T-helper 17 cell (primary cell): ENCODE measurements at places on chromosomes 3 and 15.

- DNase-seq, result no peak
Measured at GRCh38 chr3:119647171-119647570, 13.2 kb downstream of the POPDC2 start.

DNA sequence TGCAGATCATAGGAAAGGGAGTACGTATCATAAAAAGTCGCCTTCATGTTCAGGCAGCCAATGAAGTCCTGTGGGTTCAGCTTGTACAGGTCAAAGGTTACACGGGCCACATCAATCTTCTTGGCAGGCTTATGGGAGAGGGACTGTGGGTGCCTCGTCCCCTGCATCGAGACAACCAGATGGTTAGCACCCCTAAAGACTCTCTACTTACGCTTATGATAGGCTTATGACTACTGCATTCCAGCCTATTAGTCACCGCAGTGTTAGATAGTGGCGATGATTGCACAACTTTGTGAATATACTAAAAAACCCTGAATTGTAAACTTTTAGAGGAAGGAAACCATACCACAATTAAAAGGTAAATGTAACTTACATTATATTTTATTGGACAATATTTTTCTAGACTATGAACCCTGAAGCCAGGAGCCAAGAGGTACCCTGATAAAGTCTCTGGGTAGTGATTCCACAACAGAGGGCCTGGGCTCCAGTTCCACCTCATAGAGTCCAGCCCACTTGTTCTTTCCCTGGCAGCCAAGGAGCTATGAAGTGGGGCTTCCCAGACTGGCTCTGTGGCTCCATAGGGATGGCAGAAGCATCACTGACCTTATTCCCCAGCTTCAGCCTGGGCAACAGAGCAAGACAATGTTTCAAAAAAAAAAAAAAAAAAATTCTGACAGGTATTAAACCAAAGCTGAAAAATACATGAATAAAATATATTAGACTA is 2.5 kb upstream of the FANCD2 start:
- no peak for DNase-seq

DNA sequence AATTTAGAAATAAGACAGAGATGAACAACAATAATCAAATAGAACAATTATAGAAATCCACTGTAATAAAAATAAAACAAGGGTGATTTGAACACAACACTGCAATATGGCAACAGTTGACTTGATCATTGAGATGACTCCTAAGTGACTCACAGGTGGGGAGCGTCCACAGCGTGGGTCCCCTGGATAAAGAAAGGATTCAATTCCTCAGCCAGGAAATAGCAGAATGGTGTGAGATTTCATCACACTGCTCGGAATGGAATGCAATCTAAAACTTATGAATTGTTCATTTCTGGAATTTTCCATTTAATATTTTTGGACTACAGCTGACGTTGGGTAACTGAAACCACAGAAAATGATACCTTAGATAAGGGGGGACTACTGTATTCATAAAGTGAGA is 82.0 kb downstream of the CNTN3 start:
- DNase-seq, result no peak

DNA sequence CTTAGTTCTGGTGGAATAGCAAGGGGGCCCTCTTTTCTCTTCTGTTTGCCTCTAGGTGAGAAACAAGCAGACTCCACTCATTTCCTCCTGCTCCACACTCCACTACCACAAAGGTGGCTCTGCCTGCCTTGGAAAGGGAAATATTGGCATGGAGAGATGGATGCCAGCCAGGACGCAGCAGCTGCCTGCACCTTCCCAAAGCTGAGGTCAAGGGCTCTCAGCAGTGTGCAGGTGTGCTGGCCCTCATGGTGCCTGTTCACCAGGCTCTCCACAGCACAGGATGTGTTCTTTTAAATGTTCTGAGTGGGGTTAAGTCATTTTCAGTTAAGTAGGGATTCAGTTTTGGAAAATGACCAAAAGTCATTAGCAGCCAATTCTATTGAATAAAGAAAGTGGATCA is 211.2 kb upstream of the STRIT1 start:
- DNase-seq, result no peak

DNA sequence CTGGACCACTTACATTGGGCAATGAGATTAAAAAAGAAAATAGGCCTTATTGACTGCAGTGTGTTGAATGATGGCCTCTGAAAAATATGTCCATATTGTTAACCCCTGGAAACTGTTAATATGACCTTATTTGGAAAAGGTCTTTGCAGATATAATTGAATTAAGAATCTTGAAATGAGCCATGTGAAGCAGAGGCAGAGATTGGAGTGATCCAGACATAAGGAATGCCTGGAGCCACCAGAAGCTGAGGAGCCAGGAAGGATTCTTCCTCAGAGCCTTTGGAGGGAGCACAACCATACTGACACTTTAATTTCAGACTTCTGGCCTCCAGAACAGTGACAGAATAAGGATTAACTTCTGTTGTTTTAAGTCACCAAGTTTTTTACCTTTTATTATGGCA is 510.4 kb upstream of the AGTR1 start:
- DNase-seq, result no peak

- no peak for DNase-seq
Measured at GRCh38 chr3:170814822-170815221, 55.2 kb downstream of the RPL22L1 start.

- DNase-seq, result no peak
Measured at GRCh38 chr3:8239095-8239494, 262.5 kb upstream of the LMCD1 start.

- DNase-seq, result no peak
Measured at GRCh38 chr3:172281884-172282283, 166.4 kb downstream of the GHSR start.

DNA sequence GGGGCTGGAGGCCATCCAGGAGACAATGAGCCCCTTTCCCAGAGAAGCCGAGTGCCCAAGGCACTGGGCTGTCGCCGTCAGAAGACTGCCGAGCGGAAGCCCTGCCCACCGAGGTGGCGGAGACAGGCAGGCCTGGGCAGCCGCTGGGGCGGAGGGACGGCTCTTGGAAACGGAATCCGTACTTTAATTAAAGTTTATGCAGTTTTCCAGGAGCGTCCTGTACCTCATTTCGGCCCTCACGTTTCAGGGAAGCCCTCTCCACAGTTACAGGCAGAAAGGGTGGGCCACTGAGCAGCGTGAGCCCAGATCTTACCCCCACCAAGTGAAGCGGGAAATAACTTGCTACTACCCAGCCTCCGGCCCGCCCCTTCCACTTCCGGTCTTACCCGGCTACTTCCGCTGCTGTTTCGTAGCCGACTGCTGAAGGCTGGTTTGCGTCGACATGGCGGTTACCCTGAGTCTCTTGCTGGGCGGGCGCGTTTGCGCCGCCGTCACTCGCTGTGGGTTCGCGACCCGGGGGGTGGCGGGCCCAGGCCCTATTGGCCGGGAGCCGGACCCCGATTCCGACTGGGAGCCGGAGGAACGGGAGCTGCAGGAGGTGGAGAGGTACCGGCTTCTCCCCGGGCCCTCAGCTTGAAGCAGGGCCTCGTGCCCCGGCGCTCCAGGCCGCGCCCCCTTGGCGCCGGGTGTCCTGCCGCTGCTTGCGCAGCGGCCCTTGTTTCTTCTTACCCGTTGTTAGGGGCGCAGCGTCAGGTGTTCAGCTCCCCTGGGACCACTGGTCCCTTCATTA is at the start of gene NGRN:
Gene NGRN, plus strand, starts transcription at position 402 of the 790 bp plus-strand sequence. Its CDS starts 41 bp downstream, at position 443.
- DNase-seq, result peak; percentile 83
